ENCODE measurements at places on chromosomes 16 and 17.

GRCh38 chr16:54977211-54977610, 46.5 kb downstream of the IRX5 start:
- no peak for DNase-seq

- DNase-seq, result no peak
Measured at GRCh38 chr16:27220120-27220519, 16.8 kb downstream of the KDM8 start.

DNA sequence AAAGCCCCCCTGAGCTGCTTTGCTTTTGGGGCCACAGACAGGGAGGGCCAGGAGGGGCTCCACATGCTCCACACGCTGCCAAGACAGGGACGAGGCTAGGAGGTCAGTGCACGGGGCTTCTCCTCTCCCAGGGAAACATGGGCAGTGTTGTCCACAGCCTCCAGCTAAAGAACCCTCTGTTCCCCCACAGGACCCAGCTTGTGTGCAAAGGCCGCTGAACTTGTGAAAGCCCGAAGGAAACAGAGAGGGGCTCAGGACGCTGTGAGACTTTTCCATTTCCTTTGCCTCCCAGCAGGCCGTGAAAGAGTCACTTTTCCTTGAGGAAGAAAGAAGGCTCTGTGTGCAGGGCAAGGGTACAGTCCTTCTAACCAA, 9.7 kb downstream of the CDRT4 start:
- DNase-seq, result no peak

GRCh38 chr16:48157302-48157701, 1.5 kb upstream of the ABCC12 start:
- no peak for DNase-seq

GRCh38 chr17:58534901-58535421, 20.5 kb upstream of the MTMR4 start:
- DNase-seq, result no peak

DNA sequence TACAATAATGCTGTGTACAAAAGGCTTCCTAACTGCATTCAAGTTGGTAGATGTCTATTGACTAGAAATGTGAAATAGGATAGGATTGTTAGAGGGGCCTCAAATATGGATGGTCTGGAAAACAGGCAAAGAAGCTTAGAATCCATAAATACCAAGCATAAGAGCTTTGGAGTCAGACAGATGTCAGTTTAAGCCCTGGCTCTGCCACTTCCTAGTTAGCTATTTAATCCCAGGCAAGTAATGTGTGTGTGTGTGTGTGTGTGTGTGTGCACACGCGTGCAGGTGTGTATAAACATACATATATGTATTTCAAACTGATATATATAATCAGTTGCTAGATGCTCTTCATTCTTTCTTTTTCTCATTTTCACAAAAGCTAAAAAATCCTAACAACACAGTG, 66.7 kb downstream of the MMD start:
- DNase-seq, result no peak

- no peak for DNase-seq
Measured at GRCh38 chr16:67248401-67249177, at the start of gene SLC9A5. TSS of gene SLC9A5 (plus strand) at chr16:67248979. CDS start at chr16:67249015, 36 bp downstream.

DNA sequence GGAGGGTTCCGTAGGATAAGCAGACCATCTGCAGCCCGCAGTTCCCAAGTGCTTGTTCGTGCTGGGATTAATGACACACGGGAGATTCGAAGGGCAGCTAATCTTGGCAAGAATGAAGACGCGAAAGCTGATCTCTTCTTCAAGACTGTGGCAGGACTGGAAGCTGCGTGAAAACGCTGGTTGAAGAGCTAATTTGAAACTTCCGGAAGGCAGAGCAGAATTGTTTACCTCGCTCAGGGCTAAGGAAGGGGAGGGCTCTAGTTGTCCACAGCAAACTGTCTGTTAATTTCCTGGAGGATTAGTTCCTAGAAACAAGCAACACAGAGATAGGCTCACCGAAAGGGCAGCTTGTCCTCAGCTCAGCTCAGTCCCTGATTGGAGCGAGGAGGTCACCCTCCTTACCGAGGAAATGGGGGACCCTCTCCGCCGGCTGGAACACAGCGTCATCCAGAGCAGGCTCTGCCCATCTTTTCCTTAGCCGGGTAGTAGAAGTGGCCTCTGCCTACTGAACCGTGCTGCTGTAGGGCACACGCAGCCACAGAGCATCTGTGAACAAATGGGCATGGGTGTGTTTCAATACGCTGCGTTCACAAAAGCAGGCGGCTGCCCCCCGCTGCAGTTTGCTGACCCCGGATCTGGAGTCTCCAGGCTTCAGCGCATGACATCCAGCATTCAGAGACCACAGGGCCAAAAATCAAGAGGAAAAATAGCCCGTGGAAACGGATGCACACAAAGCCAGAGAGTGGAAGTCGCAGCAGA, 16.7 kb upstream of the BAIAP2 start:
- DNase-seq, result no peak

DNA sequence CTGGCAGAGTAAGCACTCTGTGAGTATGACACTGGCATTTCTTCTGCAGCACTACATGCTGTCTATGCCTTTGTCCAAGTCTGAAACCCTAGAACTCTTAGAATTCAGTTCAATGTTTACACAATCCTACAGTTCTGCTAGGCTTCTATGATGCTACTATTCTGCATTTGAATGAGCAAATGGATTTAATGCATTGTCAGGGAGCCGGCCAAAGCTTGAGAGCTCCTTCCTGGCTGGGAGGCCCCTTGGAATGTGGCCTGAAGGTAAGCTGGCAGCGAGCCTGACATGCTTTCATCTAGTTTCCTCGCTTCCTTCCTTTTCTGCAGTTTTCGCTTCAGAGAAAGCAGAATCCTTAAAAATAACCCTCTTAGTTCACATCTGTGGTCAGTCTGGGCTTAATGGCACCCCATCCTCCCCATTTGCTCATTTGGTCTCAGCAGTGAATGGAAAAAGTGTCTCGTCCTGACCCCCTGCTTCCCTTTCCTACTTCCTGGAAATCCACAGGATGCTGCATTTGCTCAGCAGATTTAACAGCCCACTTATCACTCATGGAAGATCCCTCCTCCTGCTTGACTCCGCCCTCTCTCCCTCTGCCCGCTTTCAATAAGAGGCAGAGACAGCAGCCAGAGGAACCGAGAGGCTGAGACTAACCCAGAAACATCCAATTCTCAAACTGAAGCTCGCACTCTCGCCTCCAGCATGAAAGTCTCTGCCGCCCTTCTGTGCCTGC, at the start of gene CCL2:
CCL2 (plus strand) TSS at position 635 of the 730 bp plus-strand sequence; CDS start at position 700, 65 bp downstream.
- no peak for DNase-seq

GRCh38 chr16:22053921-22054341, 38.4 kb upstream of the VWA3A start:
- no peak for DNase-seq

DNA sequence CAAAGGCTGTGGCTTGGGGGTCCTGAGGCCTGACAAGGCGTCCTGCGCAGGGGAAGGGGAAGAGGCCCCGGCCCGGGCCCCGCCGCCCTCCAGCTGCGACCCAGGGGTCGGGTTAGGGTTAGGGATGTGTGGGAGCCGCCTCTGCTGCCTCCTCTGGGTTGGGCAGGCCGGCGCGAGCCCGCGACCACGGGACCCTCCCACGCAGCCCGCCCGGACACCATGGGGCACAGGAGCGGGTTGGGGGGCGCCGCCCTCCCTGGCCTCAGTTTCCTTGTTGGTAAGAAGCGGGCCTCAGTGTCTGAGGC, 386 bp downstream of the CIAO3 start:
- DNase-seq, result no peak

DNA sequence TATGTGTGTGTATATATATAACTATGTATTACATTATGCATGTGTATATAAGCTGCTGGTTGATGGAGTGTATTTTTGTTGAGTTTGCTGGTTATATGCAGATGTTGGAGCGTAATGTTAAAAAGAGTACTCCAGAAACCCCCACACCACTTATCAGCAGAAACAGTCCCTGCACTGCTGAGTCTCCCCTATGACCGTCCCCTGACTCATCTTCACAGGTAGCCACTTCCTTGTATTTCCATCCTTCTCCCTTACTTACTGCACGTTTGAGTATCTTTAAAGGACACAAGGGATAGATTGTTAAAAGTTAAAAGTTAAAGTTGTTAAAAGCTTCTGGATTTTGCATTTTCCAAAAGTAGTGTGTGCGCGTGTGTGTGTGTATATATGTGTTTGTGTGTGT, 853.9 kb upstream of the EEF2KMT start:
- DNase-seq, result no peak

DNA sequence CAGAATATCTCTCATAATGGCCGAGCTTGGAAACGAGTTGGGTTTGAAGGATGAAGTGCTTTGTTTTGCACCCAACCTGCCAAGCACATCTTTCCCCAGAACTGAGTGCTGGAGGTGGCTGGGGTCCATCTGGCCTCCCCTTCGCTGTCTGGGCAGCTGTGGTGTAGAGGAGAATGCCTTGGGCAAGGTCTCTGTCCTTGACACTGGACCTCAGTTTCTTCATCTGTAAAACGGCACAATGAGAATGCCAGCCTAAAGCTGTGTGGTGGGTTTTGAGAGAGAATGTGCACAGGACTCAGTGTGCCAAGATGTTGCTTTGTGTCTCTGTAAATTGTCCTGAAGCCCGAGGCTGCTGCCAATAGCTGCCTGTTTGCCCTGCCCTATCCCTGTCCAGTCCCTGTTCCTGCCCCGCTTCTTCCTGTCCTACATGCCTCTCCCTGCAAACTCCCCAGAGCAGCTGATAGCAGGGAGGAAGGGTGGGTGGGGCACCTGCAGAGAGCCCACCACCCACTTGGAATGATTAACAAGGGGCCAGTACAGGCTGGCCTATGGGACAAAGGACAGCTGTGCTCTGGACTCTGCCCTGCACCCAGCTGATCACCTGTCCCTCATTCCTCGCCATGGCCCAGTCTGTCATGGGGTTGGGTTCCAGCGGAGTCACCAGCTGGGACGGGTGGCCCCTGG, 15.3 kb downstream of the LASP1 start:
- no peak for DNase-seq

GRCh38 chr16:10226141-10226986, 44.1 kb upstream of the GRIN2A start:
- no peak for DNase-seq

- DNase-seq, result no peak
Measured at GRCh38 chr17:65888649-65889048, 303.3 kb downstream of the CEP112 start.

GRCh38 chr16:66354034-66354909, 12.2 kb upstream of the CDH5 start:
- DNase-seq, result no peak

DNA sequence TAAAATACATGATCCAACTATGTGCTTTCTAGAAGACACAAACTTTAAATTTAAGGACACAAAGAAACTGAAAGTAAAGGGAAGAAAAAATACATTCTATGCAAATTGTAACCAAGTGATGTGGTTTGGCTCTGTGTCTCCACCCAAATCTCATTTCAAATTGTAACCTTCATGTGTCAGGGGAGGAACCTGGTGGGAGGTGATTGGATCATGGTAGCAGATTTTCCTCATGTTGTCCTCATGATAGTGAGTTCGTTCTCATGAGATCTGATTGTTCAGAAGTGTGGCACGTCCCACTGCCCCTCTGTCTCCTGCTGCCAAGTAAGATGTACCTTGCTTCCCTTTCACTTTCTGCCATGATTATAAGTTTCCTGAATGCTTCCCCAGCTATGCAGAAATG, 15.0 kb downstream of the OR1A1 start:
- no peak for DNase-seq

DNA sequence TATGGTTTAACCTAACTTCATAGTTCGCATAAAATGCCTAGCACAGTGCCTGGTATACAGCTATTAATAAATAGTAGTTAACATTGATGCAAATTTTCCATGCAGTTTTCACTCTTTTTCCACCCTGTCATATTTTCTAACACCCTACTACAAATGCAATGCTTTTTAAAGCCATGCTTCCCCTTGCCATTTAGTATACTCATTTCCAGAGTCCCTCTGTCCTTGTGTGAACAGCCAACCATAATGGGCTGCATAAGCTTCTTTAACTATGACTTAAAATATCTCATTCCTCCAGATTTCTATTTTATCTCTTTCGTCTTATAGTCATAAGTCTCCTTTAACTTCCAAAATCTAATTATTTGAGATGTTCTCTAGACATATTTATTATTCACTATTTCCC, 284.1 kb downstream of the GRIN2A start:
- no peak for DNase-seq

DNA sequence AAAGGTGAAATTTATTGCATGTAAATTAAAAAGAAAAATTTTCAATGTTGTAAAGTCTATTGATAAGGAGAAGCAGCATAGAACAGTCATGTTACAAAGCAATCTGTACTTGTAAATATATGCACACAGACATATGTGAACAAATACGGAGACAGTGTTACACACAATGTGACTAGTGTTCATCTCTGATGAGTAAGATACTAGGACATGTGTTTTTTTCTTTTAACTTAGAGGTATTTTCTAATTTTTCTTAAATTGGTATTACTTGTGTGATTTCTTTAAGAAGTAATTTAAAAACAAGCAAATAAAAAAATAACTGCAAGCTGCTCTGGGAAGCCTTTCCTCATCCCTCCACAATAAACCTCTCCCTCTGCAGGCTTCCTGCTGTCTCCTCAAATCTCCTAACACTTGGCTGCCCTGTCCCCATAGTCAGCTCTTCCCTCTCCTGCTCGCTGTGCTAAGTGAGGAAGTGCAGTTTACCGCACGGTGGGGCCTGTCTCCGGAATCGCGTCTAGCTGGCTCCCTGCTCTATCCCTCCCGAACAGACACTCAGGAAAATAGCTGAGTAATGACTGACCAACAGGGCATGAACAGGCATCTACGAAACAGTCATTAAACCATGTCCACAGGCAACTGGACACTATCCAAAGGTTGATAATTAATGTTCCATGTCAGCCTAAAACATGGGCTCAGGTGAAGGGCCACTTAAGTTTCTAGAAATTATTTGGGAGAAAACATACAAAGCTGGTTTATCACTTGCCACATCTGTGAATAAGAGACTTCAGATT, 35.9 kb downstream of the CMTM4 start:
- no peak for DNase-seq

- no peak for DNase-seq
Measured at GRCh38 chr17:1899403-1900000, 69.7 kb downstream of the RPA1 start.

DNA sequence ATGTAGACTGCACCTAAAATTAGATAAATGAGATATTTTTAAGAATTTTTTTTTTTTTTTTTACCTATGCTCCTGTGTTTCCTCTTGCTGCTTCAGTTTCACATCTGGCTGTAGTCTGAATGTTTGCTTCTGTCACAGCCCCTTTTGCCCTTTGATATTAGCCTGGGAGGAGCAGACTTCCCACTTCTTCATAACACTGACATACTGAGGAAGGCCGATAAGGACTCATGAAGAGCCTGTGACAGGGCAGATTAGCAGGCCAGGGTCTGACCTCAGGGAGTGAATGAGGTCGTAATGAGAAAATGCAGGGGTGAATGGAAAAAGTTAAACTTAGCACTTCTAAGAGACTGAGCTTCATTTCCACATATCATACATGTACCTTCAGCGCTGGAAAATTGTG, at the start of gene SLFN14:
SLFN14 (minus strand) TSS at position 117 of the 400 bp plus-strand sequence. CDS start 2,757 bp downstream, outside the sequence.
- no peak for DNase-seq

GRCh38 chr17:73337330-73337710, 25.5 kb upstream of the CDC42EP4 start:
- no peak for DNase-seq

- no peak for DNase-seq
Measured at GRCh38 chr17:43860077-43860725, 13.2 kb downstream of the CD300LG start.
